ACHN (cell line): ENCODE measurements at places on chromosomes 16 and 17.
A peak's percentile ranks its signal among the peaks of the same experiment; 100 is the strongest.

DNA sequence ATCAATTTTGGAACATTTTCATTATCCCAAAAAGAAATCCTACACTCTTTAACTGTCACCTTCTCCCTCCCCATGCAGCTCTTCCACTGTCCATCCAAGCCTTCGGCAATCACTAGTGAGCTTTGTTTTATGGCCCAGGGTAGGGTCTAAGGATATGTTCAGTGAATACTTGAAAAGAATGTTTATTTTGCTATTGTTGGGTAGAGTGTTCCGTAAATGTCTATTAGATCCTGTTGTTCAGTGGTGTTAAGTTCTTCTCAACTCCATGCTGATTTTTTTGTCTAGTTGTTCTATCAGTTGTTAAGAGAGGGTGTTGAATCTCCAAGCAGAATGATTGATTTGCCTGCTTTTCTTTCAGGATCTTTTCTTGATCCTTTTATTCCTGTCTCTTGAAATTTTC is 29.9 kb downstream of the SPECC1 start:
- no peak for DNase-seq

DNA sequence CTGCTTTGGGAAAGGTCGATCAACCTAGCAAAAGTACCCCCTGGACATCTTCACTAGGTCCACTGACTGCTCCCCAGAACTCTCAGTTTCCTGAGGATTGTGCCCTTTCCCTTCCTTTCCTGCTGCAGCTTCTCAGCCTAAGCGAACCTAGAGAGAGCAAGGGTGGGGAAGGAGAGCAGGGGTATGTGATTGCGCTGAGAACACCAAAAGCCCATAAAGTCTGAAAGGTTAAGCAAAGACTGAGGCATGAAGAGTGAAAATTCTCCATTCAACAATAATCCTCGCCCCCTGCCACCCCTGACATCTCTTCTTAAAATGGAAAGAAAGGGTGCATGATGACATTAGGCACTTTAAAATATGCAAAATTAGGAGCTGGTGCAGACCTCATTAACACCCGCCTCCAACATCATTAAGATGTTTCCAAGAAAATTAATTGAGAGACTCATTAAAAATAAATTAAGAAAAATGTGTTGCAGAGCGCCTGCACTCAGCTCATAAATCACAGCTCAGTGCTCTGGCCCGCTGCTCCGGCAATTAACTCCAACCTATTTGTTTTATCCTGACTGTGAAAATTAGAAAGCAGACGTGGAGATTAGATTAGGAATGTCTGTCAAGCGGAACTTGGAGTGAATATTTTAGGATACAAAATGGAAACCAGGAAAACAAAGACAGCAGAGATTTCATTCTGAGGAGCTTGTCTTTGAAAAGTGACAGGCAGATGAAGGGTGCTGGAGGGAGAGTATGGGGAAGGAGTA is 49.1 kb upstream of the PMFBP1 start:
- DNase-seq, result no peak

GRCh38 chr16:48284772-48285409 is 37.6 kb upstream of the ABCC11 start:
- DNase-seq, result no peak

GRCh38 chr16:17947165-17947564 is 389.4 kb downstream of the NPIPA8 start:
- no peak for DNase-seq

GRCh38 chr16:68397710-68398201 is 50.6 kb downstream of the SMPD3 start:
- no peak for DNase-seq

- no peak for DNase-seq
These were observed 19.9 kb downstream of the TRAF7 start for GRCh38 chr16:2175454-2175853.

- peak; percentile 28 for DNase-seq
These were observed 1.0 kb upstream of the SLC12A4 start for GRCh38 chr16:67969254-67970039.

GRCh38 chr16:54817432-54817831 is 113.2 kb upstream of the IRX5 start:
- DNase-seq, result peak; percentile 27

DNA sequence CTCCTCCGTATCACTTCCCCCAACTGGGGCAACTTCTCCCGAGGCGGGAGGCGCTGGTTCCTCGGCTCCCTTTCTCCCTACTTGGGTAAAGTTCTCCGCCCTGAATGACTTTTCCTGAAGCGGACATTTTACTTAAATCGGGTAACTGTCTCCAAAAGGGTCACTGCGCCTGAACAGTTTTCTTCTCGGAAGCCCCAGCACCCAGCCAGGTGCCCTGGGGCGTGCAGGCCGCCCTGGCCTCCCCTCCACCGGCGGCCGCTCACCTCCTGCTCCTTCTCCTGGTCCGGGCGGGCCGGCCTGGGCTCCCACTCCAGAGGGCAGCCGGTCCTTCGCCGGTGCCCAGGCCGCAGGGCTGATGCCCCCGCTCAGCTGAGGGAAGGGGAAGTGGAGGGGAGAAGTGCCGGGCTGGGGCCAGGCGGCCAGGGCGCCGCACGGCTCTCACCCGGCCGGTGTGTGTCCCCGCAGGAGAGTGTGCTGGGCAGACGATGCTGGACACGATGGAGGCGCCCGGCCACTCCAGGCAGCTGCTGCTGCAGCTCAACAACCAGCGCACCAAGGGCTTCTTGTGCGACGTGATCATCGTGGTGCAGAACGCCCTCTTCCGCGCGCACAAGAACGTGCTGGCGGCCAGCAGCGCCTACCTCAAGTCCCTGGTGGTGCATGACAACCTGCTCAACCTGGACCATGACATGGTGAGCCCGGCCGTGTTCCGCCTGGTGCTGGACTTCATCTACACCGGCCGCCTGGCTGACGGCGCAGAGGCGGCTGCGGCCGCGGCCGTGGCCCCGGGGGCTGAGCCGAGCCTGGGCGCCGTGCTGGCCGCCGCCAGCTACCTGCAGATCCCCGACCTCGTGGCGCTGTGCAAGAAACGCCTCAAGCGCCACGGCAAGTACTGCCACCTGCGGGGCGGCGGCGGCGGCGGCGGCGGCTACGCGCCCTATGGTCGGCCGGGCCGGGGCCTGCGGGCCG is 1.6 kb downstream of the HIC1 start:
- no peak for DNase-seq

- DNase-seq, result no peak
These were observed 18.6 kb downstream of the AP2B1 start for GRCh38 chr17:35605678-35606077.

DNA sequence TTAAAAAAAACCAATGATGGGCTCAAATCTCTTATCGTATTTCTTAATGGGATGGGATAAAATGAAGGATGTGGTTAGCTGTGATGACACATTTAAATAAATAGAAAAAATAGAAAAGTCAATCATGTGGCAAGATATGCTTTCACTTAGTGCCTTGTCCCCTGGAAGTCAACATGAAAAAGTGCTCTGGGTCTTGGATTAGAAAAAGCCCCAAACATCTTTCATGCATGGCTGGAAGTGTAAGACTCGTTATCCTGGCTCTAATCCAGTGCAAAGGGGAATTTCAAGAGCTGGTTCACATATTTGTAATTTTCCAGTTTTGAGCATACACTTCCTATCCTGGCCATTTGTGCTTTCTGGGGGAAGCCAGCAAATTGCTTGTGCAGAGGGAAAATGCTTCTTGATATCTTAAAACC is 160.9 kb downstream of the MAP2K6 start:
- peak; percentile 74 for DNase-seq

DNA sequence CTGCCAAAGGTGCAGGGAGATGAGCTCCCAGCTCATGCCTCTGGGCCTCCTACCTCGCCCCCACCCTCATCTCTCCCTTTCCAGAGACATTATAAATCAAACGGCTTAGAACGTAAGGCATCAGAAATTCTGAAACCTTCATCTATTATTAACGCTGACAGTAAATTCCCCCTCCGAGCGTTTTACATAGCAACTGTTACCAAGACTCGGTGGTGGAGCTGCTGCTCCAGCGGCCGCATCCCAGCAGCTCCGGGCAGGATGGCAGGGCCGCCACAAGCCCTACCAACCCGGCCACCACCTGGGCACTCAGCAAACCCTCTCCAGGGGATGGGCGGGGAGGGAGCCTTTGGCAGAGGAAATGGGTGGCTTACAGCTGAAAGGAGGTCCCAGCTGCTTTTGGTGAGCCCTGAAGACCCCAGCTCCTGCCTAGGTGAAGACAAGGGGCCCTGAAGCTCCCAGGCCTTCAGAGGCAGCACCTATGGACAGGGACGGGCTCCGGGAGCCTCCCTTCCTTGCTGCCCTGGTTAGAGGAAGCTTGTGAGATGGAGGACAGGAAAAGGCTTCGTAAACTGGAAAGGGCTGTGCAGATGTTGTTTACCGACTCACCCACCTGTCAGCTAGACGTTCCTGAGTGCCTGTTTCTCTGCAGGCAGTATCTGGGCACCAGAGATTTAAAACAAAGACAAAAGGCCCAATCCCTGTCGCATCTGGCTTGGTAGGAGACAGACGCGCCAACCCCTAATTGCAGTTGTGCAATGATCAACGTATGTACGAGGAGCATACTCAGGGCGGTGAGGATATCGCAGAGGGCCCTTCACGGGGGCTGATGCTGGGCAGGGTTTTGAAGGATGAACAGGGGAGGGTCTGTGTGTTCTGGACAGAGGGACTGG is 76.9 kb downstream of the RAI1 start:
- no peak for DNase-seq

DNA sequence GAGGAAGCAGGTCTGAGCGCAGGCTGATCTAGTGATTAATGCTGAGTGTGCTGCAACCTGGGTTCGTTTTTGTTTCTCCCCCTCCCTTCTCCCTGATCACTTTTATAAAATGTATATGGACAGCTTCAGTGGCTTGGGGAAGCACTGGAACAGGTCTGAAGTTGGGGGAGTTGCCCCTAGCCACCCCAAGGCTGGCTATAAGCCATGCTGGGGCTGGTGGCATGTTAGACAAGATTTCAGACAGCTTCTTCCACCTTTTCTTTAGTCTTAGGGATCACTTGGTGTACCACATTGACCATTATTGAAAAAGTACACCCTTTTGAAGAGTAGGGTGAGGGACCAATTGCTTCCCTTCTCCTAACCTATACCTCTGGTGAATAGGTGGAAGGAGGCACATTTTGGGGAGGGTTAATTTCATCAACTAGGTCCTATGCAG is 3.8 kb upstream of the VAC14 start:
- peak; percentile 12 for DNase-seq

- DNase-seq, result no peak
These were observed 42.0 kb downstream of the TBX21 start for GRCh38 chr17:47774987-47775580.
